ENCODE measurements at places on chromosomes 2 and 18. TPM values are rescaled to one million over a fixed set of nuclear protein-coding genes. Genes with fewer than 3 reads are reported as not detected.

DNA sequence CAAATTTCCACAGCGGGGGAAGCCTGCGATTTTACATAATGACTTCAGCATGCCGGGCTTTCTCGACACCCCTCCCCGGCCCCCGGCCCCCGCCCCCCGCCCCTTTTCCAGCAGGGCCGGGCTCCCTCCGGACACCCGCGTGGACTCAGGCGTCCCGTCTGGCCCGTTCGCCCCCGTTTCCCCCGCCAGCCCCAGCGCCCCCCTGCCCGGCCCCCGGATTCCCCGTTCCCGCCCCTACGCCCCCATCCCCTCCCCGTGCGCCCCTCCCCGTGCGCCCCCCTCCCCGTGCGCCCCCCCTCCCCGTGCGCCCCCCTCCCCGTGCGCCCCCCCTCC lies 456 bp upstream of the NFATC1 start:
- DNase-seq = no peak

GRCh38 chr2:71614976-71615766 lies 161.8 kb downstream of the DYSF start:
- peak; percentile 42 for DNase-seq

Gene LIMS4
- total RNA-seq = 6.0 TPM

GRCh38 chr2:43745457-43745856 lies 28.4 kb upstream of the DYNC2LI1 start:
- DNase-seq = peak; percentile 22

DNA sequence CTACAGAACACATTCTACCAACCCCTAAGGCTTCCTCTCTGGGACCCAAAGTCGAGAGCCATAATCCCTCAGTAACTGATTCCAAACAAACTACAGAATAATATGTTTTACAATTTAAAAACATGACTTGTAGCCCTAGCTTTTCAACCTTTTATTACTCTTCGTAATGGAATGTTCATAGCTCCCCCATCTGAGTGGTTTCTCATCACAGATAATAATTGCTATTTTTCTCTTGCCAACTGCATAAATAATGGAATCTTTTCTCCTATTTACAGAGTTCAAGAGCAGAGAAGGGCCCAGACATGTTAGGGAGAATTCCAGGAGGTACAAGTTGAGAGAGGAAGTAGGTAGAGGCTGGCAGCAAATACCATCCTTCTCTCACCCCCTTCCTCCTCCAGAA lies 59.9 kb upstream of the CERS6 start:
- no peak for DNase-seq

- DNase-seq = no peak
These were observed 23.6 kb downstream of the ALPK2 start for GRCh38 chr18:58605027-58606020.

Gene MYO5B
- 101 TPM for total RNA-seq

DNA sequence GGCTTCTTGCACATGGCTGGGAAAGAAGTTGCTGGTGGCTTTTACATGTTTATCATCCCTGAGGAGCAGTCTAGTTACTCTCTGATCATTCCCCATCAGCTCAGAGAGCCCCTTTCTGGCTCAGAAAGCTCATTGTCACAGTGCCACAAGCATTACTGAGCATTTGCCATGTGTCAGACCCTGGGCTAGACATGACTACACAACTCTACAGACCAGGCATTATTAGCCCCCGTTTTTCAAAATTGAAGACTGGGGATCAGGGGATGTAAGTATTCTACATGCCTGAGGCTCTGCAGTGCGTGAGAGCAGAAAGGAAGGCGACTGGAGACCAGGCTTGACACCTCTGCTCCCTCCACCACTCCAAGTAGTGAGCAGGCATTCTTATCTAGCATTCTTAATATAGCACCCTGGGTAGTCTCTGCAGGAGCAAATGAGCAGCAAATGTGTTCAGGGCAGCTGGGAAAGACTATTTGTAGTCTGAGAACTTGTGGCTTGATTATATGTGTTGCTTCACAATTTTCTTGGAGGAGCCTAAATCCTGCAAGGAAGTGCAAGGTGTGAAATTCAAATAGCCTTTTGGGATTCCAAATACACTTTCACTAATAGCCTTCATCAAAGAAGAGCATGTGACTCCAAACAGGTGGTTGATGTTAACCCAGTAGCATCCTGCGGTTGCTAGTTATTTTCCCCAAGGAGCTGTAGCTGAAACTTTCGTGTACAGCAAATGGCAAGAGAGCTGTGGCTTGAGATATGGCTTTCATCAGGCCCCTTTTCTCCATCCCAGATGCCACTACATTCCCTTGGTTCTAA lies 143.2 kb downstream of the DDX1 start:
- DNase-seq = no peak

Data from thyroid gland (tissue), 4 donors.